ENCODE measurements at places on chromosomes 4 and X.

GRCh38 chr4:101306764-101307615 is 40.3 kb downstream of the PPP3CA start:
- no peak for DNase-seq

- no peak for DNase-seq
Observed at GRCh38 chrX:103722505-103722904, 11.8 kb downstream of the TMEM31 start.

- DNase-seq = no peak
Observed at GRCh38 chrX:24428516-24428915, 36.6 kb upstream of the PDK3 start.

GRCh38 chr4:96993560-96993959 is 1149.7 kb downstream of the STPG2 start:
- DNase-seq = no peak

- no peak for DNase-seq
Observed at GRCh38 chr4:173161311-173161710, 7.3 kb upstream of the GALNT7 start.

DNA sequence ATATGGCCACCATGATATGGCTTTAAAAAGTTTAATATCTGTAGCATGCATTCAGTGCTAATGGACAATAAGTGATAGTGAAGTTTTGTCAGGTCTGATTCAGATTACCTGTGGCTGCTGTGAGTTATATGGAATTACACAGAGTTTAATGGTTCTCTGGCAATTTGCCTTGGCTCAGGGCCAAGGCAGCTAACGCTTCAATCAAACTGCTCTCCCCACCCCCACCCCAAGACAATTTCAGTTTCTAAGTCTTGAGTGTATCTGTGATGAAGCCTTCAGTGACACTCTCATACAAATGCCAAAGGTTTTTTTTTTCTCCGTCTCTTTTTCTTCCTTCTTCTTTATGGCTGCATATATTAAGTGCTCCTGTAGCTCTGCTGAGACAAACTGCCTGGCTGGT is 106.6 kb downstream of the SHROOM4 start:
- DNase-seq = no peak

- DNase-seq = no peak
Observed at GRCh38 chr4:120472447-120473131, 405.9 kb upstream of the MAD2L1 start.

GRCh38 chr4:139530833-139531427 is 25.1 kb downstream of the SETD7 start:
- peak; percentile 62 for DNase-seq

DNA sequence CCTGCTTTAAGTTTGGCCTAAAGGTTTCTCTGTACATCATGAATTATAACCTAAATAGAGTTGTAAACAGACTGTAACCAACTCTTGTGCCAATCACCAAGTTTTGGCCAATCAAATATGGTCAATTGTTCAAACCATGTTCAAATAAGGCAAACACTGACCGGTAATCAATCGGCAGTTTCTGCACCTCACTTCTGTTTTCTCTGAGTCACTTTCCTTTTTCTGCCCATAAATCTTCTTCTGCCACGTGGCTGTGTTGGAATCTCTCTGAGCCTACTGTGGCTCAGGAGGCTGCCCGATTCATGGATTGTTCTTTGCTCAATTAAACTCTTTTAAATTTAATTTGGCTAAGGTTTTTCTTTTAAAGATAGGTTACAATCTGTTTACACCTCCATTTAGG is 16.5 kb upstream of the ENPP6 start:
- no peak for DNase-seq

DNA sequence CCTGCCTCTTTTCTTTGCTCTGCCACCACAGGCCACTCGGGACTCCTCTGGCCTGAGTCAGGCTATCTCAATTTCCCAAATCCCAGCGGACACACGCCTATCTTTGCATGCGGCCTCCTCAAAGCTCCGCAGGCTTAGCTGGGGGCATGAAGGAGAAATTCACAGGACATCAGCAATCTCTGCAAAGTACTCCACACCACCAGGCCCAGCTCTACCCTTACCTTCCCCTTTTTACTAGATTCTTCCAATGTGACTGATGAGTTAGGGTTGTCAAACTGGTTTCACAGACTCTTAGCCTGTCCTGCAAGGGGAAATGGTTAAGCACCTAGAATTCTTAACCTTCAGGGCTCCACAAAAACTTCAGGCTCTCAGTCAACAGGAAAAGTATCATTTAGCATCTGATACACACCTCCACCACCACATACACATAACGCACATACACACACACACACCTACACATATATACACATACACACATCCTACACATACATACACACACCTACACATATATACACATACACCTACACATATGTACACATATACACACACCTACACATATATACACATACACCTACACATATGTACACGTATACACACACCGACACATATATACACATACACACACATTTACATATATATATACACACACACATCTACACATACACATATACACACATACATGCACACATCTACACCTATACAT is 349.1 kb downstream of the ANK2 start:
- DNase-seq = no peak

- no peak for DNase-seq
Observed at GRCh38 chrX:119762718-119763117, 4.3 kb downstream of the SOWAHD start.

GRCh38 chr4:86414686-86415085 is 54.8 kb upstream of the MAPK10 start:
- DNase-seq = no peak

- DNase-seq = no peak
Observed at GRCh38 chr4:143163614-143164013, 21.1 kb upstream of the USP38 start.

DNA sequence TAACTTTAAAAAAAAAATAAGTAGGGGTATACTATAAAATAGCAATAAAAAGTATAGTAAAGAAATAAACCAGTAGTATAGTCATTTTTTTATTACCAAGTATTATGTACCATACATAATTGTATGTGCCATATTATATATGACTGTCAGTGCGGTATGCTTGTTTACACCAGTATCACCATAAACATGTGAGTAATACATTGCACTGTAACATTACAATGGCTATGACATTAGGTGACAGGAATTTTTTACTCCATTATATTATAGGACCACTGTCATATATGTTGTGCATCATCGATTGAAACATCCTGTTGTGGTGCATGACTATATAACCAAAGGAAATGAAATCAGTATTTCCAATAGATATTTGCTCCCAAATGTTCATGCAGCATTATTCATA is 176.9 kb upstream of the ARHGAP24 start:
- no peak for DNase-seq

DNA sequence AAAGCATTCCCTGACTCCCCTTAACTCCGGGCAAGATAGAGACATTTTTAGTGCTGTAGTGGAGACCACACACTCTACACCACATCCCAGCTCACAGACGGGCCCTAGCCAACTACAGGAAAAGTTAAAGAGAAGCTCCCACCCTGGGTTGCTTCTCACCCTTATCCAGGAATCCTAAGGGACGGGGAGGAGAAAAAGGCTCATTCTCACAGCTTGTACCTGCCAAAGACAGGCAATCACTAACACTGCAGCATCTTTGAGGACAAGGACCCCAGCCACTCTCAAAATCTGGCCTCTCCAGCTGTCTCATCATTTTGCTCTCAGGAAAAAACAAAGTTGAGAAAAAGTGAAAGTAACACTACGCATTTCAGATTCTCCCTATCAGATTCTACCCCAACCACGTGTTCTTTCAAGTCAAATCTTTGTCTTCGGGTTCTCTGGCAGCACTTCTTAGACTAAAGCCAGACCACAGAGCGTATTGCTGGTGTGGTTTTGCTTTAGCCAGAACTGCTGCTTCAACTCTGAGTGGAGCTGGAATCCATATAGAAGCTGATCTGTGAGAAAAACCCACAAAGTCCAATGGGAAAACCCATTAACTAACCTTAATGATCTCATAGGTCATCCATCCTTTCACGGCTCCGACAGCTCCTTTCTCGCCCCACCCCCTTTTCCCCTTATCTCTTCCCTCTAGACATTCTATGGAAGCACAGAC is 605.9 kb upstream of the DIPK2B start:
- DNase-seq = peak; percentile 67

Measured in CD4-positive, alpha-beta T cell treated with Interleukin-15 for 4 hours (primary cell).